ENCODE measurements at places on chromosomes 7 and 10.

DNA sequence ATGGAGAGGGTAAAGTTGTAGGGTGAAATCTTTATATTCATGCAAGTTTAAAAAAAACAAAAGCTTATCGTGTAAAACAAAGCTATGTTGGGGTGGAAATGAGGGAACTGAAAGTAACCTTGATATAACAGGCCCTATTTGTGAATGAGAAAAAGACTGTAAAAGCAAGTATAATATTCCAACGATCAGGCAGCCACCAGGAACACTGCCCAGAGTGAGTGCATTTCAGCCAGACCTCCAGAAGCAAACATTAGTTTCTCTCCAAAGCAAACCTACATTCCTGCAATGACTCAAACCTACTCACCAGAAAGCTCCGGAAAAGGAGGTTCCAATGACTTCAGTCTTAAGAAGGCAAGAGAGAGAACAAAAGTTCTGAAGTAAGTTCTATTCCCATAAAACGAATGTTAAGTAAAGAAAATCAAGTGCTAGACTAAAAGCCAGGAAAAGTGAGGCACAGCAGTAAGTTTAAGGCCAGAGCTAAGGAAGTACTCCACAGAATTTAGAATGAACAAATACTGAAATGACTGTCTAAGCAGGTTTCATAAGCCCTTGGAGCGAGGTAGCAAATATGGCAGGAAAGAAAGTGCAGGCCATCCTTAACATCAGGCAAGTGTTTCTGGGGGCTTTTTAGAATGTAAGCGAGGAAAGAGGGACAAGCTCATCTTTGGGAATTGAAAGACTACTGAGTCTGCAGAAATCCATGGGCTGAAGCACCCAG, 493.1 kb downstream of the XPNPEP1 start:
- no peak for DNase-seq

- DNase-seq = no peak
Observed at GRCh38 chr10:72081210-72081609, 7.1 kb downstream of the SPOCK2 start.

GRCh38 chr7:41933427-41933826, 230.5 kb upstream of the INHBA start:
- no peak for DNase-seq

GRCh38 chr10:3323865-3324498, 151.4 kb upstream of the PITRM1 start:
- no peak for DNase-seq

- DNase-seq = no peak
Observed at GRCh38 chr10:117412469-117413010, 37.3 kb upstream of the PDZD8 start.

DNA sequence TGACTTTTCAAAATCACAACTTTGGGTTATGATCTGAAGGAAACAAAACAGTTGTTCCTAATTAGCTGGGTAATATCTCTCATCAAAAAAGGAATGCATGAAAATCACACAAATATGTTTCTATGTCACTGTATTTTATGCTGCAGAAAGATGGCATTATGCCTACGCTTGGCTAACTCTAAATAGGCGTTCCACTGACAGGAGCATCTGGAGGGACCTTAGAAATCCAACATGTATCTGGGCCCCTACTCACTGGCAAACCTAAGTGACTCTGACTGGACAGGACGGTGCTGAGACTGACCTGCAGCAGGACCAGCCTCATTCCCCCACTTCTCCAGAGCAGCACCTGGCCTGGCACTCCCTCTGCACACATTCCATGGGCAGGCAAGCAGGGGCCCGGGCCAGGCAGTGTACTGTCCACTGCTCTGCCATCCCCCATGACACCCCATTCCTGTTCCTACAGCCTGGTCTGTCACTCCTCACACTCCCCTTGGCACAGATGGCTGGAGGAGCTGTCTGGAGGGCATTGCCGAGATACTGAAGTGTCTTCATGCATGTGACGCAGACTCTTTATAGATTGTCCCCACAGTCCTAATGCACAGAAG, 2.6 kb upstream of the MYL7 start:
- DNase-seq = no peak

- DNase-seq = no peak
Observed at GRCh38 chr10:119663866-119664698, 12.9 kb downstream of the BAG3 start.
